ENCODE measurements at places on chromosomes 3 and 15.

DNA sequence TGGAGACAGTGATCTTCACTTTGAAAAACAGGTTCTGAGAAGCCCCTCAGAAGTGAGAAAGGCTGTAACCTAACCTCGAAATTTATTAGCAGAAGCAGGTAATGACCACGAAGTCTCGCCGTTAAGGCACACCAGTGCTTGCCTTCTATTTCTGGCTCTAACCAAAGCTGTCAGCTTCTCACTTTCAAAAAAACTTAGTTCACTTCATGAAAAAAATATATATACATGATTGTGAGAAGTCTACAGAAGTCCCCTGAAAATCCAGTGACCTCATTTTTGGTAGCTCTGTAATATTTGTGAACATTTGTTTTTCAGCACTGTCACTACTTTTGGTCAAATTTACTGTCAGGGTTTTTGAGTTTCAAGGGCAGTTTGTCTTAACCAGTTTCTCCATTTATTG, 19.1 kb upstream of the AKAP13 start:
- DNase-seq = no peak

DNA sequence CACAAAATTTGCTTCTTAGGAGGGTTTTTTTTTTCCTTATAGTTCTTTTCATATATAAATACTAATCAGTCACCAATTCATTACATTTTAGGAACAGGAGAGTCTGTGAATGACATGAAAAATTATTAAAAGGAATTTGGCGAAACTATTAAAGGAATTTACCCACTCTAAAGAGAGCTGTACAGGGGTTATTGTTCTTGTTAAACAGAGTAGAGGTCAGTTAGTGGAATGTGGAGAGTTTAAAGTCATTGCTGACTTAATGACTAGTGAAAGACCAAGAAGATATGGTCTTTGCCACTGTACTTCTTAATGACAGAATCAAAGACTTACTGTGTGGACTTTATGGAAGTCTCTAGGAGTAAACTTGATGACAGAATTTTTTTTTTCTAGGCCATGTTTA, 333.6 kb upstream of the C2CD4B start:
- DNase-seq = no peak

- DNase-seq = no peak
Observed at GRCh38 chr15:73153024-73153423, 100.8 kb downstream of the NEO1 start.

DNA sequence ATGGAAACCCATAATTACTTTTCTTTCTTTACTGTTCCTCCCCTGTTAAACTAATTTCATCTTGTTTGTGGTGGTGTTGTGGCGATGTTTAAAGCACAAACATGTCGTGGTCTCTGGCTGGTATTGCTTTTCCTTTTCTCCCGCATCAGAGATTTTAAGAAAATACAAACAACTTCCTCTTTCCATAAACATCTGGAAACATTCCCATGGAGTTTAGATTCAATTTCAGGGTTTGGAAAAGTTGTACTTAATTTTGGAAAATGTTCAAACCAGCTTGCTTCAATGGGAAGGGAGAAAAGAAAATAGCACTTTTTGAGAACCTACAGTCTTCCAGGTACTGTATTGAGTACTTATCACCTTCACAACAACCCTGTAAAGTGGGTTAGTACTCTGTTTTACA, 30.4 kb downstream of the STARD9 start:
- no peak for DNase-seq

DNA sequence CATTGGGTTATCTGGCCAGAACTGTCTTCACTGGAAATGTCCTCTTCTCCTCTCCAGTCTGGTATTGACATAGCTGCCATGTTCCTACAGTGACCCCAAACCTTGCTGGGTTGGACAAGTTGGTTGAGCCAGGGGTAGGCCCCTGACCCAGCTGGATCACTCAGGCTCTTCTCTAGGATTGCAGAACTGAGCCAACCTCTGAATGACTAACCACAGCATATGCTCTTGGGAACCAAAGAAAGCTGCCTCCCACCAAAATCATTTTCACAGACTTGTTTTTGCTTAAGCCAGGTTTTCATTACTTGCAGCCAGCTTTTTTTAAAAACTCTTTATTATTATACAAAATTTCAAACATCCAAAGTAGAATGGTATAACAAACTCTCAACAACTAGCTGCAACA, 41.4 kb downstream of the FSIP1 start:
- DNase-seq = no peak

DNA sequence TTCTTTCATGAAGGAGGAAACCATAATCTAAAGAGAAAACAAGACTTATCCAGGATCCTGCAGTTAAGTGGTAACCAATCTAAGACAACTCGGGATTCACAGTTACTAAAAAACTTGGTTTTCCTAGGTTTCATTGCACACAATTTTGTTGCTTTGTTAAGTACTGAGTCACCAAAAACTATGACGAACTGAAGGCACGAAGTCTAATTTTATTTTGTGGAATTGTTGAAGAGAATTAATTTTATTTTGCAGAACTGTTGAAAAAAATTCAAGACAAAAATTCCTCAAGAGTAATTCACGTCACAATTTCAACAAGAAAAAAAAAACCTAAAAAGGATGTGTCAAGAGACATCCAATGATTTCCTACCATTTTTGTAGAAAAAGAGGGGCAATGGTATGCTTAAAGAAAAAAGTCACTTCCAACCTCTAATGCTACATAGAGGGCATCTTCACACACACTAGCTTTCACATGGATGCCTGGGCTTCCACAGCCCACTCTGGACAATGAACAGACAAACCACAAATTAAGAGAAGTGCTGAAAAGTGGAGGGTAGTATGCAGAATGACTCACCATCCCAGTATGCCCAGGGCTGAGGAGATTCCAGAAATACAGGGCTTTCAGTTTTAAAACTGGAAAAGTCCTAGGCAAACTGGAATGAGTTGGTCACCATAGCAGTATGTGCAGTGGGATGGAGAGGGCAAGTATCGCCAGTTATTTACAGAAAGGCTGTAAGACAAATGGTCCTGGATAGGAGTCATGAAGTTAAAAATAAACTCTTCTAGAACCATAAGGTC, 29.2 kb downstream of the PLOD2 start:
- DNase-seq = no peak

GRCh38 chr3:178545337-178545736, 9.1 kb downstream of the KCNMB2 start:
- DNase-seq = no peak

- no peak for DNase-seq
Observed at GRCh38 chr3:152291649-152292066, 22.9 kb downstream of the MBNL1 start.

GRCh38 chr15:88703533-88703932, 64.7 kb downstream of the ISG20 start:
- DNase-seq = no peak

- DNase-seq = no peak
Observed at GRCh38 chr15:47586653-47587224, 130.6 kb upstream of the SEMA6D start.

GRCh38 chr15:49888734-49889133, 230.3 kb downstream of the ATP8B4 start:
- DNase-seq = no peak

DNA sequence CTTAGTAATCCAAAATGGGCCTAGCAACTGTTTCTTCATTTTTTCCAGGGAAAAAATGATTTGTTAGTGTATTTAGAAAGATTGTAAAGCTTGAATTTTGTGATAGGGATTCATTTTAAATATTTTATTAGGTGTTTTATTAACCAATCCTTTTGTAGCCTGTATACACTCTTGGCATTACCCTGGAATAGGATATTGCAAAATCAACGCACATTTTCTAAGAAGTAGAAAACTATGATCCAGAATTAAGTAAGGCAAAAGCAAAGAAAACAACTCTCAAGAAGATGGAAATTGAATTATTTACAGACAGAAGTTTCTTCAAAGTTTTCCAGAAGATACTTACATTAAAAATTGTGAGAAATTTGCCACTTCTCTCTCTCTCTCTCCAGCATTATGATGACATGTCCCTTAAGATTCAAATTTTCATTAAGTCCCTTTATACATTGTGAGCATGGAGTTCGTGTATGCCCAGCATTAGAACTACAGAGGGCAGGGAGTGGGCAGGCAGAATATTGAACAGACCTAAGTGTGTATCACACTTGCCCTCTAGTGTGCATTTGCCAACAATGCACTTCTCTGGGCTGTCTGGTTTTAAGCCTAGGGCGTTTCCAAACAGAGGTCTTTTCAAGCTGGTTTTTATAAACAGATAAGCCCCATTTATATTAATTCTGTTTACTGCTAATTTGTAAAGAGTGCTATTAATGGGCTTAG, 28.5 kb upstream of the CMSS1 start:
- no peak for DNase-seq

DNA sequence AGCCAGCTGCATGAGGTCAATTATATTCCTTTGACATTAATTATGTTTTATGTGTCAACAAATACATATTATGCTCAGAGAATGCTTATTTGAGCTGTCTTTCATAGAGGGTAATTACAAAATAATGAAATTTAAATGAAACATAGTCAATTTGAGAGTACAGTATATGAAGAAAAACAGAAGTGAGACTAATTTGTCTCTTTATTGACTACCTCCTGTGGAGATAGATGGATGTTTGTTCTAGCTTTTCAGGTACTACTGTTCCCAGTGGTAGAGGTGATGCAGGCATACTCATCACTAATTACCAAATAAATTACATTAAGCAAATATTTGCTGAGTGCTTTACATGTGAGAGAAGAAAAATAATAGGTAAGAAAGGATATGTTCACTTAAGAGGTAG, 1129.6 kb downstream of the OTOL1 start:
- no peak for DNase-seq

- no peak for DNase-seq
Observed at GRCh38 chr3:117473981-117474538, 764.5 kb downstream of the TUSC7 start.

- DNase-seq = no peak
Observed at GRCh38 chr3:98801043-98801747, 38.1 kb downstream of the ST3GAL6 start.

DNA sequence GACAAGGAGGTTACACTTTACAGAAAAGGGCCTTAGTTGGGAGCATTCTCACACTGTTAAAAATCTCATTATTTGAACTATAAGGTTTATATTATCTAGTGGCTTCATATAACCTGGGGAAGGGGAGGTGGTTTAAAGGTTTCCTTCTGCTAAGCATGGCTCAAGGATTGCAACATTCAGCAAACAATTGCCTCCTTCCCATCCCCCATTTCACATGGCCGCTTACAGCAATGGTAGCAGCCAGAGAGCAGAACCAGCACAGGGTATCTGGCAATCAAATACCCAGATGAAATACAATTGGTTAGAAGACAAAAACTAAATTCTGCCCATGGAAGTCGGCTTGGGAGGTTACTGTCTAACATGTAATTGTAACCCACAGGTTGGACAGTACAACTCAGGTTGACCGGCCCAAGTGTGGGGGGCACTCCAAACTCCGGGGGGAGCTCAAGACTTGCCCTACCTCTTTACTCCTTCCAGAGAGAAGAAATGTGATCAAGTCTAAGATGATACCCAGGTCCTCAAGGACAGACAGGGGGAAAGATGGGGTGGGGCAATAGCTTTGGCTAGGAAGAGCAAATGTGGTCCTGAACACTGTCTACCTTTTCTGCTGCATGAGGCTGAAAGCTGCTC, 15.5 kb downstream of the ETV5 start:
- no peak for DNase-seq

- no peak for DNase-seq
Observed at GRCh38 chr3:61409638-61410037, 151.7 kb upstream of the PTPRG start.

DNA sequence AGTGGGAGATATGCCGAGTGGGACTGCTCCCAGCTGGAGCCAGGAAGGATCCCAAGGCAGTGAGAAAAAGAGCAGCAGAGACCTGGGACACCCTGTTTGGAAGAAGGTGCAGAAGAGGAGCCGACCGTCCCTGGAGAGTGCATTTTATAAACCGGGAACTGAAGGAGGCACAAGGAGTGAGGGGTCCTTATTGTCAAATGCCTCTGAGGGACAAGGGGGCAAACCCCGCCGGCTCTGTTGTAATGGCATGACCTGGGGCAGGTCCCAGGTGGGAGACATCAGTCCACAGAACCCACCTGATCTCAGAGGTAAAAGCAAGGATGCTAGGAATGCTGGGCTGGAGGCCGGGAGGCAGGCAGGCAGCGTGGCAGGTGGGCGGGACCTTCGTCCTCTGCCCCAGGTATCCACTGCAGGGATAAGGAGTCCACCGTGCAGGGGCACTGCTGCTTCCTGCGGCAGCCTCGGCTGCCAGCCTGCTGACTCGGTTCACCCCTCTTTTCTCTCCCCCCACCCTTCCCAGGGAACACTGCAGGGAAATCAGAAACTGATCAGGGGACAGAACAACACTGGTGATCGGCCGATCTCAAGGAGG, 26.9 kb downstream of the ADAMTS17 start:
- no peak for DNase-seq

- DNase-seq = no peak
Observed at GRCh38 chr3:49132437-49133225, at the start of gene LAMB2. Gene LAMB2 (minus strand): TSS chr3:49133050. CDS start chr3:49132867, 183 bp downstream.

DNA sequence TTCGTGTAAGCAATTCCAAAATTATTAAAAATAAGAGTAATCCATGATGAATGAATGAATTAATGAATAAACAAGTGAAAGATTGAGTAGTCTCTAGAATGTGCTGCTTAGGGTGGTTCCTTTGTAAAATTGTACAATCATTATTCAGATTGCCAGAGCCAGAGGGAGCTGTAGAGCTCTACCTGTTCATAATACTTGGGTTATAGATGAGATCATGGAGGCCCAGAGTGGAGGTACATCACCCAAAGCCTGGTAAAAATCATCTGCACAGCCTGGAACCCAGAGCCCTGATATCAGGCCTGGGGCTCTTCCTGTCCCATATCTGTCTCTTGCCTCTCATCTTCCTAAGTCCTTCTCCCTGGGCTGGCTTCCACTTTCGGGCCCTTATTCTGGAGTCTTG, 297.2 kb downstream of the RPLP1 start:
- no peak for DNase-seq

GRCh38 chr3:13532085-13532484, 16.8 kb upstream of the FBLN2 start:
- DNase-seq = no peak

GRCh38 chr15:98684436-98684835, 36.1 kb downstream of the IGF1R start:
- no peak for DNase-seq

GRCh38 chr3:129101370-129102138, 20.1 kb downstream of the RAB43 start:
- DNase-seq = no peak

DNA sequence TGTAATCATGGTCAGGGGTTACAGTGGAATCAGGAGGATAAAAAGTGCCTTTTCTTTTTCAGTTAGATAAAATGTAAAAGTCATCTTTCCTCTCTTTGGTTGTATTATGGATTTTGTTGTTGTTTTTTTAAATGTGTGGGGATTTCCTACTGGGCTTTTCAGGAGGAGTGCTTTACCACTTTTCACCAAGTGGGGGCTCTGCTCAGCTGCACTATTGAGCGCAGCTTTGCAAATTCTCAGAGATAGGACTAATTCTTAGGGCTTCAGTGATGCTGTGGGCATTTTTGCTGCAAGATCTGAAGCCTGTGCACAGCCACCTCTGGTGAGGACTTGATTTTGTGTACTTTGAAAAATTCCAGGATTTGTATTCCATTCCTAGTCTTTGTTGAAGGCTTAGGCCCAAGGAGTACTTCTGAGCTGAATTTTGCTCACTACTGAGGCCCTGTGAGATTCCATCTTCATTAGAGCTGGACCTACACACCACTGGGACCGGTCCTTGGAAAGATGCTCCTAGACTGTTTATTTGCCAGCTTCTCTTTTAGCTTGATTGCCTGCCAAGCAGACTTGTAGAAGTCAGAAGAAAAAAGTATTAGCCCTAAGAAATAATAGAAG, 7.5 kb downstream of the GNB5 start:
- no peak for DNase-seq
